ENCODE measurements at places on chromosomes 4 and X.

GRCh38 chr4:40232610-40233009 lies 35.8 kb downstream of the RHOH start:
- no peak for DNase-seq

GRCh38 chrX:121028419-121028818 lies 19.0 kb upstream of the GLUD2 start:
- DNase-seq = no peak

DNA sequence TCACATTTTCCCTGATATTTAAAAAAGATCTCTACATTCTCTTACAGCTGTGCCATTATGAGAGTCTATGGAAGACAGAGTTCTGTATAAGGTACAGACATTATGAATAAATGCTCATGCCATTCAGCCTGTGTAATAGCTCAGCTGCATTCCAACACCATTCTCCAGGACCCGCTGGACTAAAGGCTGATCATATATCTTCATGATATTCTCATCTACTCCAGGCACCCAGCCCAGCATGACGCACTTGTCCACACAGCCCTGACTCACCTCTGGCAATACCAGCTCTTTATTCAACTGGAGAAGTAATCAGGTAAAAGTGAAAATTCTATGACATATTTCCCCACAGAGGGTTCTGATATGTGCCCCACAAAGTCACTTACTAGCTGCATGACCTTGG lies 437.5 kb upstream of the FGF16 start:
- DNase-seq = peak; percentile 8

GRCh38 chrX:41561045-41561444 lies 113.9 kb downstream of the NYX start:
- DNase-seq = no peak

Data from iPS-NIHi11 (cell line).